ENCODE measurements at places on chromosomes 6 and 20.

DNA sequence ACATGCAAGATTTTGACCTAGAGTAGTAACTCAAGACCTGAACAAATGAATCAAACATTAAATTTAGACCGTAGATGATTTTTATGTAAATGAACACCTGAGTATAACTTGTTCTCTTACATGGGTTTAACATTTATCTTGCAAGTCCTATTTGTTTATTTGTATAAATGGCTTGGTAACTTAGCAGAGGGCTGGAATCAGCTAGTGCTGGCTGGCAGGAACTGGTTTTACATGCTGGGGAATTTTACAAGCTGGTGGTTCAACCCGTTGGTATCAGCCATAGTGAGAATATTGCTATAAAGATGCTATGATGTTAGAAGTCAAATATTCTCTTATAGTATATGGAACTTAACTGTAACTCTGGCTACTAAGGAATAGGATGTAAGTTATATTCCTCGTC, 8.9 kb downstream of the SLC22A2 start:
- no peaks in the 10 kb centered on the region for H3K4me1 ChIP-seq
- DNase-seq = peak; percentile 8
- H3K27ac ChIP-seq = no peak overlapping the region

GRCh38 chr6:106257195-106257594, 68.4 kb downstream of the ATG5 start:
- H3K27ac ChIP-seq = no peak overlapping the region
- no peaks in the 10 kb centered on the region for H3K4me1 ChIP-seq
- H3K27me3 ChIP-seq = no peaks in the 10 kb centered on the region

DNA sequence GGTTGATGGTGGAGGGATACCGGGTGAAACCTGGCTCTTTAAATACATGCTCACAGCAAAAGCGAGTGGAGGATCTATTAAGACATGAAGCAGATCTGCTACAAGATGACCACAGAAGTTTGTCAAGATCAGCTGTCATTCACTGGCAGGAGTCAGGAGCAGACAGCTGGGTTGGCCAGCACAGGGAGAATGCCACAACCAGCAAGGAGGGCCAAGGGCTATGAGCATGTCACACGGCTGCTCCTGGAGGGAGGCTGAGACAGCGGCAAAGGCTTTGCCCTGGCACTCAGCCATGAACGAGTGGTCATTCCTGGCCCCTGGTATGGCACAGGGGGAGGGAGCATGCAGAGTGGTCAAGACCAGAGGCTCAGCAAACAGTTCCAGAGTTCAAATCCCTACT, 77.6 kb downstream of the POPDC3 start:
- H3K4me3 ChIP-seq = no peak overlapping the region
- H3K36me3 ChIP-seq = no peaks in the 10 kb centered on the region
- no peaks in the 10 kb centered on the region for H3K4me1 ChIP-seq
- DNase-seq = no peak
- H3K27ac ChIP-seq = no peak overlapping the region
- no peaks in the 10 kb centered on the region for H3K27me3 ChIP-seq

DNA sequence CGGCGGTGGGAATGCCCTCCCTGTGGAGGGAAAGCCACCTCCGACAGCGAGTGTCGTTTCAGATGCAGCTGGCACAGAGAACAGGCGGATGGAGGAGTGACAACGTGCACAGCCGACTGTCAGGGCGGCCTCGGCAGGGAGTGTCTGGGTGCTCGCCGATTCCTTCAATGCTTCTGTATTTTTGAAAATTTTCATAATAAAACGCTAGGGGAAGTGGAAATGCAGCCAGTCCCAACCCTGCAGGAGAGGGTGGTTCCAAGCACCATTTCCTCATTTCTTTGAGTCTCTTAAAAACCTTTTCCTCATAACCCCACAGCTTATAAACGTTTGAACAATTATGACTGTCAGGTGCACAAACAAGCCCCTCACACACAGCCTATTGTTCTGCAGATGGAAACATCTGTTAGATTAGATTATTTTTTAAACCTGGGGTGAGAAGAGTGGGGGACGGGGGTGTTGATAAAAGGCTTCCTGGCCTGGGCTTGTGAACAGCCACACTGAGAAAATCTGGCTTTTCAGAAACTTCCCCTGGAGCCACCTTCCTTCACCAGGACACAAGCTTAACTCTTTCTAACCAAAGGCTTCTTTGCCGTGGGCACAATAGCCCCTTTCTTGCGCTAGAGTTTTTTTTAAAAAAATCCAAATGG, 228.9 kb downstream of the ANKRD60 start:
- no peak overlapping the region for H3K27ac ChIP-seq
- H3K4me3 ChIP-seq = no peak overlapping the region
- peaks cover 14% of the 10 kb centered on the region for H3K4me1 ChIP-seq
- H3K27me3 ChIP-seq = no peaks in the 10 kb centered on the region

- H3K27me3 ChIP-seq = no peaks in the 10 kb centered on the region
- H3K4me1 ChIP-seq = peaks cover 4% of the 10 kb centered on the region
- H3K27ac ChIP-seq = no peak overlapping the region
- H3K4me3 ChIP-seq = no peak overlapping the region
- no peaks in the 10 kb centered on the region for H3K36me3 ChIP-seq
Observed at GRCh38 chr6:81690073-81690472, 62.4 kb downstream of the TENT5A start.

DNA sequence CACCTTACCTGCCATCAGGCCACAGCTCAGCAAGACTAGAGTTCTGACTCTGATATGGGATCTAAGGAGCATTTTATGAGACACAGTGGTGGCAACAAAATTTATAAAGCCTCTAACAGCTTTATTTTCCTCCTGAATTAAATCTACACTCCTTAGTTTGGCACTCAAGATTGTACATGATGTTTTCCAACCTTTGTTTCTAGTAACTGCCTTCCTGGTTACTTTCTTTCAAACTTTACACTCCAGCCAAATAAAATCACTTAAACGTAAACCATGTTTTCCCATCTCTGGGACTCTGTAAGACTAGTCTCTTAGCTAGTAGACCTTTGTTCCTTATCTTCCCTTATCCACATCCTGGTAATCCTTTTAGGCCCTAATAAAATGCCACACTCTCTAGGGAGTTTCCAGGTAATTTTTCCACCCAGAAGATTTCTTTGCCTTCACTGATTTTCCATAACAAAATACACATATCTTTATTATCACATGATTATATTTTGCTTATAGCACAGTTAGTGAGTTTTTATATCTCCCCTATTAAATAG, 92.1 kb downstream of the PKHD1 start:
- H3K27me3 ChIP-seq = peaks cover 3% of the 10 kb centered on the region
- no peak overlapping the region for H3K4me3 ChIP-seq
- no peak for DNase-seq
- no peak overlapping the region for H3K27ac ChIP-seq
- no peaks in the 10 kb centered on the region for H3K4me1 ChIP-seq

DNA sequence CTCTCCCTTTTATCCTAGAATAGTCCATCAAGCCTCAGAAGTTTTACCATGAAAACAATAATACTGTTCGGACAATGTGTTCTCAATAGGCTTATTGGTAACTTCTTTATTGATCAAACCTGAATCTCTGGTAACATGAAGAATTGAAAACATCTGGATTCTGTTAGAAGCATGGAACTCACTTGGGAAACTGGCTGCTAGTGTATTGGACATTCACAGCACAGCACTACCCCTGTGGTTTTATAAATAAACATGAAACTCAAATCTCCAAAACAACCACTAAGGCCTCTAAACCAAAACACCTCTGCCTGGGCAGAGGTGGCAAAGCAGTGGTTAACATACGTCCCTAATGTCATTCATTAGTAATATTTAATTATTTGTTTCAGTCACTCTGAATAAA, 157.6 kb upstream of the KCNQ5 start:
- no peak overlapping the region for H3K27ac ChIP-seq
- H3K4me3 ChIP-seq = no peak overlapping the region
- no peaks in the 10 kb centered on the region for H3K4me1 ChIP-seq
- DNase-seq = no peak
- no peaks in the 10 kb centered on the region for H3K36me3 ChIP-seq

DNA sequence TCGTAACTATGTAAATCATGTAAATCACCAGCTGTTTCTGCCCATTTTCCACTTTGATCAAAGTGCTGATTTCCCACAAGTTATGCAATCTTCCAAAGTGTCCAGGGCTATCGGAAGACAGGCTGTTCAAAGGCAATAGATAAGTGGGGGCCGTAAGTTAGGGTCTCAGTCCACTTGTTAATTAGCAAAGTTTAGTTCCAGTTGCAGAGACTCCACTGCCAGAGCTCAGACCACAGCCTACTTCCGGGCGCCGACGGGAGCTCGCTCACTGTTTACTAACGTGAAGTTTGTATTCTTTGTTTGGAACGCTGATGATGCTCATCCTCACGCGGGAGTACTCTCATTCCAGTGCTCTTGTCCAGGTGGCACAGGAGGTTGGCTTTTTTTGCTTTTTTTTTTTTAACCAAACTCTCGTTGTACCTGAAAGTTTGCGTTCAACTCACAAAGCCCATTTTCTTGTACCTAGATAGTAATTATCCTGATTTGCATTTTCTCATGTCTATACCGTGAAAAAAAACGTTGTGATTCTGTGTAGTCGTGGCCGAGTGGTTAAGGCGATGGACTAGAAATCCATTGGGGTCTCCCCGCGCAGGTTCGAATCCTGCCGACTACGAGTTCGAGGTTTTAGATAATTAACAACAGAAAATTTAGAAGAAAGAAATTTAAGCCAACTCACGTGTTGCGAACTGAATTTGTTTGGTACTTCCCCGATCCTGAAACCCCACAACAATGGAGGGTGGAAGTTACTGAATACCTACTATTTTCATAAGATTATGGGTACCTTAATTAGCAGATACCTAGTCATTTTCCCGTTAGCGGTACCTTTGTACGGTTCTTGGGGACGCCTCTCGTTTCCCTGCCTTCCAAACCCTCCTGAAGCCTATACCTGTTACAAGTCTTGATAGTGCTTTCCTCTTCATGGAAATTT, 29.9 kb upstream of the ZNF184 start:
- no peak overlapping the region for H3K27ac ChIP-seq
- DNase-seq = peak; percentile 71
- H3K27me3 ChIP-seq = peaks cover 2% of the 10 kb centered on the region
- H3K4me3 ChIP-seq = no peak overlapping the region
- no peaks in the 10 kb centered on the region for H3K36me3 ChIP-seq
- no peaks in the 10 kb centered on the region for H3K4me1 ChIP-seq

GRCh38 chr20:36726168-36726567, 19.7 kb downstream of the NDRG3 start:
- no peaks in the 10 kb centered on the region for H3K27me3 ChIP-seq
- DNase-seq = no peak
- no peaks in the 10 kb centered on the region for H3K36me3 ChIP-seq
- no peak overlapping the region for H3K27ac ChIP-seq
- no peak overlapping the region for H3K4me3 ChIP-seq

GRCh38 chr6:5520796-5521195, 259.5 kb downstream of the FARS2 start:
- no peaks in the 10 kb centered on the region for H3K4me1 ChIP-seq
- H3K27ac ChIP-seq = no peak overlapping the region

DNA sequence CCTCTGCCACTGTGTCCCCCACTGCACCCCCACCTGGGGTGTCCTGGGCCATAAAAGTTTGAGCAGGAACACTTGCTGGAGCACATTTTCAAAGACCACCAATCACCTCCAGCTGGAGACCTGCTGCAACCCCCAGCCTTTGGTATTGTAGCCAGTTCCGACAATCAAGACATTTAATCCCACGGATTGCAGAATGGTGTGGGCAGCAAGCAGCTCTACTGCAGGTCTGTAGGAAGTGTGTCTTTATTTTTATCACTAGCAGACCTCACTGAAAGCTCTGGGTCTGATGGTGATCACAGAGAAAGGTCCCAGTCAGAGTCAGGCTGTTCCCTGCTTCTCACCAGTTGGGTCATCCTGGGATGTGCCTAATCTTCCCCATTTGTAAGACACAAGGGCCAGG, 167.1 kb upstream of the ECI2 start:
- H3K27ac ChIP-seq = no peak overlapping the region
- no peaks in the 10 kb centered on the region for H3K4me1 ChIP-seq
- H3K4me3 ChIP-seq = no peak overlapping the region

DNA sequence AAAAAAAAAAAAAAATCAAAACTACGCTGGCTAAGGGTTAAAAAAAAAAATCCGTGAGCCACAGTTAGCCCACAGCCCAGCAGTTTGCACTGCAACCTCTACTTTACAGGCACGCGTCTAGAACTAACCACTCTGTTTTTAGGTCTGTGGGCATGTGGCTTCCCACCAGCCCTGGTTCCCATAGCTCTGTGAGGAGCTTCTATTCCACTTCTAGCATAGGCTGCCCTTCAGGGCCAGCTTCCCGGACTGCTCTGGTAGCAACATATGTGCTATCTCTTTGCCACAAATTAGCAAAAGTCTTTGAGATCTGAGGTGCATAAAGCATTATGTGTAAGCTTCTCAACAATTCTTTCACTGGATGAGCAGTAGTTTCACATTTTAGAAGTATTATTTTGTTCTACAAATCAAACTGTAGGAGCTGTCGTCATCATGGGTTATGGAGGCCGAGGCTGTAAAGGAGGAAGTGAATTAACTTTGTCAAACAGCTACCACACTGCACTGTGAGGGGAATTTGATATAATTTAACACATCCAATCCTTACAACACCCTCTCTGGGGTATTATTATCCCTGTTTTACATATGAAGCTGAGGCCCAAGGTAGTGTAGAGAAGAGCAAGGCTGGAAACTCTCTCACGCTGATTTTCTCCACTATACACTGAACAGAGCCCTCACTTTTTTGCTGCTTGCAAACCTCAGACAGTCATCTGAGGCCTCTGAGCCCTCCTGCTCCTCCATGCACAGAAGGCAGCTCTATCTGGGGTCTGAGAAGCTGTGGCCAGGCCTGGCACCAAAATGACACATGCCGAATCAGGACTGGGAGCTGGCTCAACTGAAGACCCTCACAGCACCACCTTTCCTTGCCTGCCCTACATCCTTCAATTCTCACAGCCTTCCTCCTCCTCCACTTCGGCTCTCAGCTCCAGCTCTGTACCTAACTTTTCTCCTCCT, 35.4 kb downstream of the MAN1A1 start:
- no peak overlapping the region for H3K4me3 ChIP-seq
- no peak overlapping the region for H3K27ac ChIP-seq
- H3K36me3 ChIP-seq = no peaks in the 10 kb centered on the region
- H3K27me3 ChIP-seq = no peaks in the 10 kb centered on the region
- DNase-seq = no peak

- H3K4me1 ChIP-seq = peaks cover 12% of the 10 kb centered on the region
- H3K27ac ChIP-seq = no peak overlapping the region
- no peak for DNase-seq
Observed at GRCh38 chr20:48679011-48679410, 148.8 kb downstream of the PREX1 start.

GRCh38 chr20:19403549-19403948, 191.1 kb downstream of the SLC24A3 start:
- no peak overlapping the region for H3K4me3 ChIP-seq
- no peak for DNase-seq
- H3K36me3 ChIP-seq = no peaks in the 10 kb centered on the region
- no peaks in the 10 kb centered on the region for H3K27me3 ChIP-seq

GRCh38 chr6:149754548-149754947, 5.0 kb downstream of the PCMT1 start:
- H3K36me3 ChIP-seq = peaks cover 3% of the 10 kb centered on the region
- no peak for DNase-seq
- no peak overlapping the region for H3K27ac ChIP-seq

GRCh38 chr20:23534801-23535593, 33.3 kb downstream of the CST9L start:
- no peak overlapping the region for H3K4me3 ChIP-seq
- H3K36me3 ChIP-seq = no peaks in the 10 kb centered on the region
- H3K27ac ChIP-seq = no peak overlapping the region
- no peak for DNase-seq
- H3K27me3 ChIP-seq = no peaks in the 10 kb centered on the region

GRCh38 chr6:93123585-93123984, 295.8 kb downstream of the EPHA7 start:
- no peak for DNase-seq
- H3K36me3 ChIP-seq = no peaks in the 10 kb centered on the region
- H3K27me3 ChIP-seq = no peaks in the 10 kb centered on the region
- no peaks in the 10 kb centered on the region for H3K4me1 ChIP-seq
- H3K4me3 ChIP-seq = no peak overlapping the region

All from lung (tissue), 17 donors.